Kidney glomerular epithelial cell (primary cell): ENCODE measurements at places on chromosomes 4 and X.

GRCh38 chrX:149506349-149506748, 1.2 kb upstream of the IDS start:
- DNase-seq: no peak

DNA sequence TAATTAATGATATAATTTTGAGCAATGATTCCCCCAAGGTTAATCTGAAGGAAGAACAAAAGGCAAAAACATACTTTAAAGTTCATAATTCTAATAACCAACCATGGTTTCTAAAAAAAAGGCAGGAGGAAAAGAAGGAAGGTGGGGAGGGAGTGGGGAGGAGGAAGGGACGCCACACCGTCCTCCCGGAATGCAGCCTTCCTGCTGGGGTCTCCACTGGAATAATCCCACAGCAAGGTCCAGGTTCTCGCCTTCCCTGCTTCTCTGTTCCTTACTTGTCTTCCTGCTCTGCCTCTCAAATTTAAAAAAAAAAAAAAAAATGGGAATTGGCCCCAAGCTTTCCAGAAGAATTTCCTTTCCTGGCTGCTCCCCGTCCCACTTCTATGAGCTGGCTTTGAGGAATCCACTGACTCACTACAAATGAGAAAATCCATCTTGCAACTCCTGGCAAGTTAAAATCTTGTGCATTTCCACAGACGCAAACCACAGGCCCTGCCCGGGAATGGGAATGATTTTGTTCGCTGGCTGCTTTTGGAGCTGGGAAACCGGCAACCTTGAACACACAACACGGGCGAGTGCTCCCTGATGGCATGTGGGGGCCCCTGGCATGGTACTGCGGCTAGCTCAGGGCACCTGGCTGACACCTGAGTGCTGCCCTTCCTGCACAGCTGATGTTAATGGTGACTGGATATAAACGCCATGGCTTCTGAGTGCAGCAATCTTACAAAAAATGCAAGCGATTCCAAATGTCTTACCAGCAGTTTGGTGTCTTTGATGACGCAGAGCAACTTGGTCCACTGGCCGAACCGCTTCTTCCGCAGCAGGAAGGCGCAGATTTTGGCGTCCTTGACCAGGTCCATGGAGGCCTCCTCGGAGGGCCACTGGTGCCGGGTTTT, 97.0 kb downstream of the AFAP1 start:
- peak; percentile 95 for DNase-seq

GRCh38 chr4:140609548-140610425, 41.0 kb upstream of the UCP1 start:
- DNase-seq: peak; percentile 67

DNA sequence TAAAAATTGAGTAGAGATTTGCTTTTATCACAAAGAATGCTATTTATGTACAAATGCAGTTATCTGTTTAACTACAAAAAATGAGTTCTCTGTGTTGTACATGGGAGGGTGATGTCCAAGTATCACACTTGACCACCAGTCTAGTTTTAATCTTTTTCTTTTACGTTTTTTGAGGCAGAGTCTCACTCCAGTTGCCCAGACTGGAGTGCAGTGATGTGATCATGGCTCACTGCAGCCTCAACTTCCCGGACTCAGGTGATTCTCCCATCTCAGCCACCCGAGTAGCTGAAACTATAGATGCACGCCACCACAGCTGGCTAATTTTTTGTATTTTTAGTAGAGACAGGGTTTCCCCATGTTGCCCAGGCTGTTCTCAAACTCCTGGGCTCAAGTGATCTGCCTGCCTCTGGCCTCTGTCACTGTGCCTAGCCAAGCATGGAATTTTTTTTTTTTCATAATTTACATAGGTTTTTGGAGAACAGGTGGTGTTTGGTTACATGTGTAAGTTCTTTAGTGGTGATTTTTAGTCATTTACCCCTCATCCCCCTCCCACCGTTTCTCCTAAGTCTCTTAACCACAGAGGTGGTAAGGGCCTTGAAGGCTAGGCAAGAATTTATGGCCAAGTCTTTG, 47.9 kb upstream of the RPA4 start:
- no peak for DNase-seq

GRCh38 chr4:186107947-186108346, 3.4 kb downstream of the FAM149A start:
- DNase-seq: no peak

- DNase-seq: no peak
These were observed 14.5 kb downstream of the FHDC1 start for GRCh38 chr4:152950402-152951274.

GRCh38 chrX:40647307-40648197, at the start of gene CXorf38:
TSS of gene CXorf38 (minus strand) at chrX:40647561. CDS start at chrX:40647520, 41 bp downstream.
- DNase-seq: peak; percentile 73

- DNase-seq: no peak
These were observed 19.9 kb downstream of the ARHGEF38 start for GRCh38 chr4:105572296-105572695.

DNA sequence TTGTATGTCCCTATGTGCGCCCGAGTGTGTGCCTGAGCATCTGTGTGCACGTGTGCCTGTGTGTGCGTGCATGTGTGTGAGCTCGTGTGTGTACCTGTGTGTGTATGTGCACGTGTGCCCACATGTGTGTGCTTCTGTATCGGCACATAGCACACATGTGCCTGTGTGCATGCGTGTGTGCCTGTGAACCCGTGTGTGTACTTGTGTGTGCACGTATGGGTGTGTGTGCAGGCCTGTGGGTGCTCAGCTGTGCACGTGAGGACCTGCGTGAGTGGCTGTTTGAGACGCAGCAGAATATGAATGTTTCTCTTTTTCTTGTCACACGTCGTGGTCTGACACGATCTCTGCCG, 4.3 kb downstream of the AKAP17A start:
- no peak for DNase-seq

DNA sequence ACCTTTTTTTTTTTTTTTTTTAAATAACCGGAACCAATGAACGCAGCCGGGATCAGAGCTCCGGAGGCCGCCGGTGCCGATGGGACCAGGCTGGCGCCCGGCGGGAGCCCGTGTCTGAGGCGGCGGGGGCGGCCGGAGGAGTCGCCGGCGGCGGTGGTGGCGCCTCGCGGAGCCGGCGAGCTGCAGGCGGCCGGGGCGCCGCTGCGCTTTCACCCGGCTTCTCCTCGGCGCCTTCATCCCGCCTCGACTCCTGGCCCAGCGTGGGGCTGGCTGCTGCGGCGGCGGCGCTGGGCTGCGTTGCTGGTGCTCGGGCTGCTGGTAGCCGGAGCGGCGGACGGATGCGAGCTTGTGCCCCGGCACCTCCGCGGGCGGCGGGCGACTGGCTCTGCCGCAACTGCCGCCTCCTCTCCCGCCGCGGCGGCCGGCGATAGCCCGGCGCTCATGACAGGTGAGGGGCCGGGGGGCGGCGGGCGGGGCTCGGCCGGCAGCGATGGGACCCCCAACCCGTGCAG, 337 bp downstream of the STIM2 start:
- DNase-seq: no peak

DNA sequence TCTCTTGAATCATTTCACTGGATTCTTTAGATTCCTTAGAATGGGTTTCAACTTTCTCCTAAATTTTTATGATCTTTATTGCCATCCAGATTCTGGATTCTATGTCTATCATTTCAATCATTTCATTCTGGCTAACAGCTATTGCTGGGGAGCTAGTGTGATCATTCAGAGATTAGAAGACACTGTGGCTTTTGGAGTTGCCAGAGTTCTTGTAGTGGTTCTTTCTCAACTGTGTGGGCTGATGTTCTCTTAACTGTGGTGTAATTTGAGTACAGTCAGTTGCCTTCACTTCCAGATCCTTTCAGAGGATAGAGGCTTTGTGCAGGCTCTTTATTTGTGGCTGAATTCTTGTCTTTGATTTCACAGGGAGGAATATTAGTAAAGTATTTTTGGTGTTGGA, 12.1 kb upstream of the CSN2 start:
- no peak for DNase-seq

DNA sequence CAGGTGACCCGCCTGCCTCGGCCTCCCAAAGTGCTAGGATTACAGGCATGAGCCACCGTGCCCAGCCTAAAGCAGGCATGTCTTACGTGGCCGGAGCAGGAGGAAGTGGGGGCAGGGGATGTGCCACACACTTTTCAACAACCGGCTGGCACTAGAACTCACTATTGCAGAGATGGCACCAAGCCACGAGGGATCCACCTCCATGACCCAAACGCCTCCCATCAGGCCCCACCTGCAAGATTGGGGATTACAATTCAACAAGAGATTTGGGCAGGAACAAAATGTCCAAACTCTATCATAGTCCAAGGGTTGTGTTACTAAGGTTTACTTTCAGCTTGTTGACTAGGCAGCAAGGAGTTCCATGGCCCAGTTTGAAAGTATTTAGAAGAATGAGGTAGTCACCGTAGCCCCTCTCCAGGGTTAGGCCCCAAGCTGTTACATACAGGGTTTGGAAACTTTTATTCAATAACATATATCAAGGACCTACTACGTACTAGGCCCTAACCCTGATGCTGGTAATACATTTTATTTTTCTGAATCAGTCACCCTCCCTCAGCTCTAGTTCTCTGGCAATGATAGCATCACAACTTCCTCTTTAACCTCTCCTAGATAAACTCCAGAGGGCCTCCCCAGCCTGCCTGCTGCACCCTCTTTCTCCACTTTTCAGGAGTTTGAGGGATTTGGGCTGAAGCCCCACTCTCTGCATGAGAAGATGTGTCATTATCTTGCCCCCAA, 18.0 kb upstream of the TBC1D14 start:
- DNase-seq: no peak

- no peak for DNase-seq
These were observed 77.2 kb upstream of the FHDC1 start for GRCh38 chr4:152858934-152859333.

DNA sequence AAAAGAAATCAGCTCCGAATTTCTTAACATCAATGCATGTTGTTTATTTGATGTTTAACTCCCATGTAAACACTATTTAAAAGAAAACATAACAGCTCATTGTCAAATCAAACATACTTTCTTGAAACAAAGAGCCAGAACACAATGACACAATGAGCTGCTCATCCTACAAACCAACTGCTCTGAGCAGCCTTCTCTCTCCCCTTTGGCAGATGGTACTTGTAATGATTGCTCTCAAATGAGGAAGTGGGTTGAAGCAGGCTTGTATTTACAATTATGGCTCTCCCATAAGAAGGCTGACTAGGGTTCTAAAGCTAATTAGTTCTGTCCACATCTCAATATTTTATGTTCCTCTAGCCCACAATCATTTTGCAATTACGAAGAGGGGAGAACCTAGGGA, 637.8 kb upstream of the ADGRL3 start:
- DNase-seq: no peak

- DNase-seq: no peak
These were observed 69.0 kb downstream of the MRPL1 start for GRCh38 chr4:77931452-77932135.

DNA sequence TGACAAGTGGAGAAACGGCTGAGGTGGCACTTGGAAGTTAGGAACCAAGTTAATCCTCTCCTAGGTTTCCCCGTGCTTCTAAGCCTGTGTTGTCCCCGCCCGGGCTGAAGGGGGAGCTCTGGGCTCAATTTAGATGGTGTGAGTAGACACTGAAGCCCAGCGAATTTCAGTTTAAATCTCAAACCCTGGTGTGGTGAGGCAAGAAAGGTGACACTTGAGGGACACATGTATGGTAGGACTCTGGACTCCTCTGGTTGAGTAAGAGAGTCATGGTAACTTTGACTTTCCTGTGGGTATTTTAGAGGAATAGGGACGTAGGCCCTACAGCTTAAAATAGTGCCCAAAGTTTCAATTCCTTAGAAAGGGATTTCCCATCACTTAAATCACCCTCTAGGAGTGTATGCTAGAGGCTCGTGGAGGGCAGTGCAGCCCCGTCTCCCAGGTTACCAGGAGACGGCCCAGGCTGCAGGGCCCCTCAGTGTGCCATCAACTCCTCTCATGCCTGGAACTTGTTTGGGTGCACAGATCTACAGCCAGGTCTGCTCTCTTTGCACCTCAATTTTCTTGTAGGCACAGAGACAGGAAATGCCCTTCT, 24.0 kb downstream of the HAND2 start:
- peak; percentile 43 for DNase-seq

GRCh38 chr4:15910155-15910940, 28.2 kb downstream of the FGFBP1 start:
- DNase-seq: no peak

DNA sequence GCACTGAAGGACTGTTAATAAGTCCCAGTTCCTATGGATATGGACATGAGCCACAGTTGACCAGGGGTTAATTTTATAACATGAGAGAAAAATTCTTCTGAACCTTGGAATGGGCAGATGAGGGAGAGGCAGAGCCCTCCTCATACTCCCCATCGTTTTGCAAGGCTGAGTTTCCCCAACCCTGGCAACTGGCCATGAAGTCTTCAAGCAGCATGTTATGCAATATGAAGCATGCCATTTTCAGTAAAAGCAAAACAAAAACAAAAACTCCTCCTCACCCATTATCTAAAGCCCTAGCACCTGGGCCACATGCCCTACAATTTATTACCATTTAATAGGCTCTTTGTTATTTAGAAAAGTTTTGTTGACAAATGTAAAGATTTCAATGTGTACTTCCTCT, 64.5 kb downstream of the GPC4 start:
- DNase-seq: peak; percentile 4
